ENCODE measurements at places on chromosomes 7 and 10.

GRCh38 chr7:45938626-45939302, 17.7 kb upstream of the IGFBP3 start:
- no peak for DNase-seq

DNA sequence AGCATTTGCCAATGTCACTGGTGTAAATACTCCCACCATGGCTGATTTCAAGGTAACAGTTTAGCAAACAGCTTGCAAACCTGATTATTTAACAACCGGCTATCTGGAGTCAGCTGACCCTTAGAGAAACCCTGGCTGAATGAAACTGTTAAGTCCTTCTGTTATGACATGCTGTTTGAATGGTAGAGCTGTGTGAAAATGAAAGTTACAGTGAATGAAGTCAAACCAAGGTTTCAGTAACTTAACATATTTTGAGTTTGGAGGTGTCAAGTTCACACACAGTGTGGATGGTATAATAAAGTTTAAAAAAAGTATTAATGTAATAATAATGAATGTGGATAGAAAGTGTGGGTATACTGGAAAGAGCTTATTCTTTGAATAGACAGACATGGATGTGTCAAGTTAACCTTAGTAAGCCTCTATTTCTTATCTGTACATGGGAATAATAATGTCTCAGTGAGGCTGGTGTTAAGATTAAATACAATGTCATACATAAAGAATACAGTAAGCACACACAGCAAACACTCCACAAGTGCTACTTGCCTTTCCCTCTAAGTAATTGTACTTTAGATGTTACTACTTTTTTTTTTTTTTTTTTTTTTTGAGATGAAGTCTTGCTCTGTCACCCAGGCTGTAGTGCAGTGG, 150.4 kb downstream of the TAX1BP1 start:
- DNase-seq = peak; percentile 79

DNA sequence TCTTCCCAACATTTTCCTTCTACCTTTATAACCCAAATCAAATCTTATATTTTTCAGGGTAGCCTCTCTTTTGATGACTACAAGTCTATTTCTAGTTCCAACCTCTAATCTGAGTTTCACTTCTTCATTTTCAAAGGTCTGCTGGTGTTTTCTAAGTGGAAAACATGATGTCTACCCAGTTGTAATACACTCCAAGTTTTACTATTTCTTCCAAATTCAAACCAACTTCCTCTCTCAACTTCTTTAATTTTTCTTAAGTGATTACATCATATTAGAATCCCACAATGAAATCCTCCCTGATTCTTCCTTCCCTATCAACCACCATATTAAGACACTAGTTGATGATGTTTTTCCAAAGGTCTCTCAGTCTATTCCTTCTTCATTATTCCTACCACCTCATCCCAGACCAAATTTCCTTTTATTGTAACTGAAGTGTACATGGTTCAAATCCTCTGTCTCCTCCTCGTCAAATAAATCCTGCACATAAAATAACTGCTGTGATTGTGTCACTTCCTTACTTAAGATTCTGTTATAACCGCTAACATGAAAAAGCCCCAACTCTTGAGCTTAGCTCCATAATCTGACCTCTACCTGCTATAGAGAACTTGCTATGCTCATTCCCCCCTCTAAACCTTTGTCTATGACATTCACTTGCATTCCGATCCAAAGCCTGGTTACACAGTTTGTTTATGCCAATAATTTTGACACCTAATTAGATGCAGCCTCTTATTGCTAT, 12.7 kb downstream of the TAS2R38 start:
- no peak for DNase-seq

GRCh38 chr10:121900443-121901174, 27.2 kb downstream of the ATE1 start:
- peak; percentile 68 for DNase-seq

GRCh38 chr10:62333135-62333889, 40.9 kb upstream of the ZNF365 start:
- DNase-seq = peak; percentile 16

DNA sequence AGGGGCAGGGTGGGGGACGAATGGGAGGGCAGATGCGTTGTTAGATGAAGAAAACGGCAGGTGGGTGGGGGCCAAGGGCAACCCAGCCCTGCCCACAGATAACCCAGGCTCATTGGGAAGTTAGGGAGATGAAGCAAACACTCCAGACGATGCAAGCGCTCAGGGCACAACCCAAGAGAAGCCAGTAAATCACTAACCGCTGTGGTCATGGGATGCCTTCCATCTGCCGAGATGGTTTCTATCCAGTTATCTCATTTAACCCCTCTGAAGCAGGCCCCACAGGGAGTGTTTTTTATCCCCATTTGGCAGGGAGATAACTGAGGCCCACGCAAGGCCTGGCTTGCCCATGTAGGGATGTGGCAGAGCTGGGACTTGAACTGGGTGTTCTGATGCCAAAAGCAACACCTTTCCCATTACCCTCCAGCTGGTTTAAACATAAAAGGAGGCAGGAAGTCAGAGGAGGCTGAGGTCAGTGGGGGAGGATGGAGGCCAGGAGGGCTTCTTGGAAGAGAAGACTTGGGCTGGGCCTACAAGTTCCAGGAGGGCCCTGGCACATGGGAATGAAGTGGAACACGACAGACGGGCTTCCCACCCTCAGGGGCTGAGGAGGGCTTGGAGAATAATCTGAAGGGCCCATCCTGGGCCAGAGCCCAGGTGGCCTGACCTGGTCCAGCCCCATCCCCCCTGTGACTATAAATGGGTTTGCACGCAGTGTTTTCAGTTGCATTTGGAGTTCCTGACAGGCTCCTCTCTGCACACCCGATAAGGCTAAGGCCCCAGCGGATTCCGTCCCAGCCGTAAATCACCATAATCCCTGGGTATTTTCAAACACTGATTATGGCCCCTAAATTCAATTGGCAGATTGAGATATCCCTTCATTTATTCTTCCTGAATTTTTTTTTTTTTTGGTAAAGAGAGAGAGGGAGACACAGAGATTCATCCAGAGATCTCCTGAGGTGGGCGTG, 80.9 kb downstream of the NEURL1 start:
- no peak for DNase-seq

All from GM12865 (cell line).